K562 (cell line): ENCODE measurements at places on chromosomes 11 and 22.
A peak's percentile ranks its signal among the peaks of the same experiment; 100 is the strongest.

GRCh38 chr22:31082606-31083376 lies 1.7 kb downstream of the SMTN start:
- peak; percentile 85 for DNase-seq

DNA sequence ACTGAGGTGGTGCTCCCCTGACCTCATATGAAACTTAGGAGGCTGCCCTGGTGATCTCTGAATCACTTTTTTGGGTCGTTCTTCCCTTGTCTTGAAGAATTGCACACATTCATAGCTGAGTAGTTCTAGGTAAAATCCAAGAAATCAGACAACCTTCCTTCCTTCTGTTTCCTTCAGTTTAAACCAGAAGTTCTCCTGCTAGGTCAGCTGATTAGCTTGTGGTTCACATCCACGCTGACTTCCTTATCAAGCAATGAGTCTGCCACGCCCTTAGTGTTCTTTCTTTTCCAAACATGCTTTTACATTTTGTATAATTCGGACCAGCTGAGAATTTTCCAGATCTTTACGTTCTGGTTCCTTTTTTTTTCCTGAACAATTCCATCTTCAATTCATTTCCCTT lies 892.8 kb downstream of the NTM start:
- DNase-seq = no peak

GRCh38 chr11:125942771-125943428 lies 2.9 kb upstream of the VSIG10L2 start:
- no peak for DNase-seq

DNA sequence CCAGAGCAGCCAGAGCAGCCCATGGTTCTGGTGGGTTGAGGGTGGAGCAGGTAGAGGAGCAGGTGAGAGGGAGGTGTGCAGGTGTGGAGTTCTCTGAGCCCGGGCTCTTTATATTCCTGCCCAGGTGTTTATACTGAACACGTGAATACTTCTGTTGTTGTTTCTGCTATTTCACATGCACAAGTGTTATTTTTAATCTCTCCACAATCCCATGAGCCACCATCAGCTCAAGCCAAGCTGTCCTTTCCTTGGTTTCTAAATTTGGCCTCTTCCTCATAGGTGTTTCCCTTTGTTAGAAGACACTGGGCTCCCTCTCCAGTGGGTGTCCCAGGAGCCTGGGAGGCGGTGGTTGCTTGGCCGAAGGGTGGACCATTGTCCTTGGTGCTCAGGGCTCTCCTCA lies at the start of gene KRTAP5-3:
KRTAP5-3 (minus strand) TSS at position 101 of the 400 bp plus-strand sequence; CDS start at position 23, 78 bp downstream.
- DNase-seq = no peak

GRCh38 chr11:70473873-70474690 lies 75.8 kb downstream of the CTTN start:
- no peak for DNase-seq

DNA sequence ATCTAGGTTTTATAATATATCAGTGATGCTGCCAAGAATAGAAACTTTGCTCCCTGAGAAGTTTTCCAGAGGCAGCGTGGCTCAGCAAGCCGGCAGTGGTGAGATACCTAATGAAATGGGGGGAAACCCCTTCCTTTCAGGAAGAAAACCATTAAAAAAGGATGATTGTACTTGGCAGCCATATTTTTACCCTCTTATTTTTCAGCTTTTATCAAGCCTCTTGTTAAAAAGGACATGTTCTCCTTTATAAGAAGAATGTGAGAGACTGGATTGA lies 9.0 kb upstream of the ME3 start:
- DNase-seq = no peak
